ENCODE measurements at places on chromosomes 13 and 19.
A peak's percentile ranks its signal among the peaks of the same experiment; 100 is the strongest.

GRCh38 chr13:74710006-74710405, 575.8 kb upstream of the KLF12 start:
- DNase-seq: no peak

- DNase-seq: no peak
Observed at GRCh38 chr13:35448465-35448864, 28.0 kb downstream of the MAB21L1 start.

GRCh38 chr13:75771818-75772217, 135.7 kb downstream of the LMO7 start:
- no peak for DNase-seq

GRCh38 chr19:51572908-51573307, 1.8 kb downstream of the ZNF175 start:
- DNase-seq: no peak

- DNase-seq: no peak
Observed at GRCh38 chr13:109873351-109874123, 87.2 kb upstream of the IRS2 start.

DNA sequence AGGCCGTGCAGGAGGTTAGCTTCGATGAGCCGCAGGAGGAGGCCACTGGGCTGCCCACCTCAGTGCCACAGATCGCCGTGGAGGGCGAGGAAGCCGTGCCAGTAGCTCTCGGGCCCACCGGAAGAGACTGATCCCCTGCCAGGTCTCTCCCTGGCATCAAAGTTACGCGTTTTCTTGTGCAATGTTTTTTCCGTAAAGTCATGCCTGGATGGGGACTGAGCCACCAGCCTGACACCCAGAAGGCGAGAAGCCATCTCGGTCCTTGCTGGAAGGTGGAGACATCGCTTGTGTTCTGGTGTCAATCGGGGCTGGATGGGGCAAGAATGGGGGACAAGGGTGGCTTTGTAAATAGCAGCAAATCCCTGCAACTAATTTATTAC, 3.4 kb upstream of the PIK3R2 start:
- no peak for DNase-seq

- DNase-seq: no peak
Observed at GRCh38 chr13:98406971-98407370, 169.9 kb downstream of the STK24 start.

- DNase-seq: no peak
Observed at GRCh38 chr13:34696296-34696695, 245.8 kb upstream of the NBEA start.

DNA sequence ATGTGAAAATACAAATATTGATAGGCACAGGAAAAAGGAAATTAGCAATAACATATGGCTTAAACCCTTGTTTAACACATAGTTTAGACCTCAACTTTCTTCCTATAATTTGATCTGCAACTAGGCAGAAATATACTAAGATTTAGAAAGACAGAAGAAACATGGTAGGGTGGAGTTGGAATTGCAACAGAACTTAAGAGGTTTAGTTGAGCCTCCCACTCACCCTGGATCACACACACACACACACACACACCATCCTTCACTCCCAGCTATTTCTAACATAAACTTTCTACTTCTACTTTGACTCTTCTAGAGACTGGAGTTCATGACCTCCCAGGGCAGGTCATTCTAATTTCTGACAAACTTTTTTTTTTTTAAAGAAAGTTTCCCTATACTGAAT, 47.4 kb downstream of the FLT3 start:
- DNase-seq: no peak

DNA sequence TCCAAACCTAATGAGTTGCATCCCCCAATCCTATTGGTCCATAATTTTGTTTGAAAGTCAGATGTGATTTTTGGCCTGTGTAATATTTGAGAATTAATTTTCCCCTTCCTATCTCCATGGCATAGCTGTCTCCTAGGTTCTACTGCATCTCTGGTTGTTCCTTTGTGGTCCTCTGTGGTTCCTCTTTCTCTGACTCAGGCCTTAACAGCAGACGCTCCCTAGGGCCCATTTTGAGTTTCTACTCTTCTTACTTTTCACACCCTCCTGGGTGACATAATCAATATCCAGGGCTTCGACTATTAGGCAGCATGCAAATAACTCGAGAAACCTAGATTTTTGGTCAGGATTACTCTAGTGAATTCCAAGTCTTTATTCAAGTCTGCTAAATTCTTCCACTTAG, 160.7 kb downstream of the RFC3 start:
- no peak for DNase-seq

- no peak for DNase-seq
Observed at GRCh38 chr19:46256855-46257254, 27.3 kb downstream of the IGFL1 start.

DNA sequence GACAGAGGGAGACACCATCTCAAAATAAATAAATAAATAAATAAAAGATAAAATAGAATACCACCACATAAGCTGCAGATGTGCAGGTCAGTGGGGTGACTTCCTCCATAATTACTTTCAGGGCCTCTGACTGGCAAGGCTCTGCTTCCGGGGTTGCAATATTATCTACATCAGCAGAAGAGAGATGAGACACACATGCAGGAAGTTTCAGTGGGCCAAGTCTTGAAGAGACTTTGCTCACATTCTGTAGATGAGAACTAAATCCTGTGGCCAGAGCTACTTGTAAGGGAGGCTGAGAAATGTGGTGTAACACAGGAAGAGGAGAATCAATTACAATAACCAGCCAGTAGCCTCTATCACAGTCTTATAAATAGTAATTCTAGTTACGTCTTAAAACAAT, 89.9 kb upstream of the MAB21L1 start:
- no peak for DNase-seq

- DNase-seq: no peak
Observed at GRCh38 chr13:45951724-45952123, 100.2 kb upstream of the SIAH3 start.

DNA sequence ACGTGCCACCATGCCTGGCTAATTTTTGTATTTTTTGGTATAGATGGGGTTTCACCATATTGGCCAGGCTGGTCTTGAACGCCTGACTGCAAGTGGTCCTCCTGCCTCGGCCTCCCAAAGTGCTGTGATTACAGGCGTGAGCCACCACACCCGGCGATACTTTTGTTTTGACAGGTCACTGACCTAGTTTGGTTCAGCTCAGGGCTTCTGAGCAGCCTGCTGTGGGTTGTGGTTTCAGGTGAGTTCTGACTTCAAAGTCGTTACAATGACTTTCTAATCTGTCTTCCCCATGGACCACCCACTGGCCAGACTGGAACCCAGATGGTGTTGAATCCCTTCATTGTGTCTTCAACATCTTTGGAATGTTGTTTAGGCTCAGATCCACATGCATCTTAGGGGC, 73.8 kb downstream of the TRPM4 start:
- peak; percentile 8 for DNase-seq

DNA sequence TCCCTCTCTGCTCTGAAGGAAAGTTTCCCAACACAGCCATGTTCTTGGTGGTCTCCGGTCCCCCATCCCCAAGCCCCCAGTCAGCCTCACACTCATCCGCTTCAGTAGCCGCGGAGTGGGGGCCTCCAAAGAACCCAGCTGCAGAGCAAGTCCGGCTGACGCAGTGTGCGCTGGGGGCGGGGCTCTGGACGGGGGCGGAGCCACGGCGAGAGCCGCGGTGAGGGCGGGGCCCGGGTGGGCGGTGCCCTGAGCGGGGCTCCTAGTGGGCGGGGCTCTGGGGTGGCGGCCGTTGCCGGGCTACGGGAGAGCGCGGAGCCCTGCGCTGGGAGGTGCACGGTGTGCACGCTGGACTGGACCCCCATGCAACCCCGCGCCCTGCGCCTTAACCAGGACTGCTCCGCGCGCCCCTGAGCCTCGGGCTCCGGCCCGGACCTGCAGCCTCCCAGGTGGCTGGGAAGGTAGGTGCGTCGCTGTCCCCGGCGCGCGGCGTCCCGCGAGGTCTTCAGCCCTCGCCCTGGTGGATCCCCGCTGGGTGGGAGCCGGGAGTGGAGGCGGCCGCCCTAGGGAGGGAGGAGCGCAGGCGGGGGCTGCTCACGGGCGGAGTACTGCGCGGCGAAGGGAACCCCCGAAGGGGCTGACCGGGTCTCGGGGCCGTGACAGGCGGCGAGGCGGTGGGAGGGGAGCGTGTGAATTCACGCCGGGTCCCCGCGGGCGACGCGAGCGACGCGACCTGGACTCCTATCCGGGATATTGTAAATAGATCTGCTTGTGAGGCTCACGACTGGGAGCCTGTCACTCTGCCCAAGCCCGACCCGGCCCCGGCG, 9.1 kb downstream of the TNFRSF19 start:
- DNase-seq: peak; percentile 93

GRCh38 chr19:45507872-45508416, 665 bp downstream of the VASP start:
- DNase-seq: no peak

DNA sequence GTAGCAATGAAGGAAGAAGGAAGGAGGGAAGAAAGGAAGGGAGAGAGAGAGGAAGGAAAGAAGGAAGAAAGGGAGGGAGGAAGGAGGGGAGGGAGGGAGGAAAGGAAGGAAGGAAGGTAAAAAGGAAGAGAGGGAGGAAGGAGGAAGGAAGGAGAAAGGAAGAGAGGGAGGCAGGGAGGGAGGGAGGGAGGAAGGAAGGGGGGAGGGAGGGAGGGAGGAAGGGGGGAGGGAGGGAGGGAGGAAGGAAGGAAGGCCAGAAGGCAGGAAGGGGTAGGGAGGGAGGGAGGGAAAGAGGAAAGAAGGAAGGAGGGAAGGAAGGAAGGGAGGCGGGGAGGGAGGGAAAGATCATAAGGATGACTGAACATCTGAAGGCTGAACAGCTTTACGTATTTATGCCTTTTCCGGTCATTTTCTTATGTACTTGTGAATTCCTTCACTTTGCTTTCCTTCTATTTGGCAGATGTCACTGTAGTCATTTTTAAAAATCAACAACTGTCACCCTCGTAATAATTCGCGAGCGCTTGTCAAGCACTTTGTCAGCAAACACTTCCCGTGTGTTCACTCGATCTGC, 6.7 kb upstream of the TTYH1 start:
- DNase-seq: no peak

DNA sequence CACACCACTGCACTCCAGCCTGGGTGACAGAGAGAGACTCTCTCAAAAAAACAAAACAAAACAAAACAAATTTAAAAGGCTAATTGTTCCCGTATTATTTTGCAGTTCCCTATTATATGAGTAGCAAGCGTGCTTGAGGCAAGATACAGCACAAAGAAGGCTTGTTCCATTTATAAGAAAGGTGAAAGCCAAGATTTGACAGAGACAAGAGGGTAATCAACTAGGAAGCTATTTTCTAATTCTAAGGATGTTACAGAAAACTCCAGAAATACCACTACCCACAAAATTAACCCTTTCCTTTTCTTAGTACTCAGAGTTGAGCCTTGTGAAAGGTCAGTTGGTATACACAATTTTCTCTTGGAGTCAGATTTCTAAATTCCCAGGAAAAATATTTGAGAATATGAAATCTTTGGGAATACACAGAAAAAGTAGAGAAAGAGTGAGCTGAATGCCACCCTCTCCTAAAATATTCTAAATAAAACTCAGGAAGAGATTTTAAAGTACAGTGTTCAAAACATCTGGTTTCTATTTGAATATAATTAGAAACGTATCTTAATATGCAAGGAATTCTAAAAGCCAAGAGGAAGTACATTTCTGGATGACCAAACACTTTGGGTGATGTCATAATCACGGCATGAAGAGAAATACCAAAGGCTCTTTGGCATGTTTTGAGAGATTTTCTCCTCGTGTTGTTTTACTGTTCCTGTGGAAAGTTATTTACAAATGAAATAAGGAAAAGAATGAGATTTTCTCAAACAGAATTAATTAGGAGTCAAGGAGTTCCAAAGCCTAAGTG, 63.0 kb upstream of the FLT1 start:
- DNase-seq: no peak

DNA sequence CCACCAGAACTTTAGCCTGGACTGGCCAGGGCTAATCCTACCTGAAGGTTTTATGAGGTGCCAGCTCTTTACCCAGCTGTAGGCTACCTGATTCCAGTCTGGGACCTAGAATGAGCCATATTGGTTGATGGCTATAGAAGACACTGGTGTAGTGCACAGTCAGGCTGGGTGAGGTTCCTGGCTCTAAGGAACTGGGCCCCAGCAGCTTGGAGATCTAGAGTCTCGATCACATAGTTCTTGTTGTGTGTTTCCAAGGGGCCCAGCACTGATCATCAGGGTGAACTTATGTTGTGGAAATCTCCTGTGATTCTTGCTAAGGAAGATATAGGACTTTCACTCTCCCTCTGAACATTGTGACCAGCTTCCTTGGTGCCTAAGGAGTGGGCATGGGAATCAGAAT, 236.3 kb downstream of the ZNF536 start:
- DNase-seq: no peak

GRCh38 chr19:1134431-1134830, 30.6 kb downstream of the GPX4 start:
- DNase-seq: no peak

DNA sequence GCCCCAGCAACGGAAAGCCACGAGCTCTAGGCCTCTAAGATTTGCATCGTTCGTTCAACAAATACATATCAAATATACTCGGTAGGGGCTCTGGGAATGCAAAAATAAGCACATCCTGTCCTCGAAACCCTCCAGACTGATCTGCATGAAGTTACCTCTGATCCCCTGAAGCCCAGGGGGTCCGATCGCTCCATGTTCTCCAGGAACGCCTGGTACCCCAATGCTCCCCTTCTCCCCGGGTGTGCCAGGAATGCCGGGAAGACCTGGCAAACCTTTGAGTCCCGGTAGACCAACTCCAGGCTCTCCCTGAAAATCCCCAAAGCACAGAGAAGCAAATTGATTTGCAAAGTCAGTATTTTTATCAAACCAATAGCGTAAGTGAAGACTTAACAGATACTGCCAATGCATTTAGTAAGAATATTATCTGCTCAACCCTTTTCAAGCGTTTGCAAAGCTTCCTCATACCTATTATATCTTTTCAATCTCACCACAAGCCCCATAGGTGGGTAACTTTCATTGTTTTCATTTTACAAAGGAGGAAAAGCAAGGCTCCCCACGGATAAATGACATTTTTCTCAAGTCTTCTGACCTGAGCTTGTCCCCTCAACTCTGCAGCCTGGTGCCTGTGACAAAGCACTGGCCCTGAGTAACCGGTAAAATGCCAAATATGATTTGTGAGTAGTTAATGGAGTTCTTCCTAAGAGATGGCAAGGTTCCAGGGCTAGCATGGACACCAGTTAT, 127.7 kb downstream of the COL4A1 start:
- DNase-seq: no peak

- no peak for DNase-seq
Observed at GRCh38 chr19:10036601-10037071, 23.4 kb downstream of the RDH8 start.

DNA sequence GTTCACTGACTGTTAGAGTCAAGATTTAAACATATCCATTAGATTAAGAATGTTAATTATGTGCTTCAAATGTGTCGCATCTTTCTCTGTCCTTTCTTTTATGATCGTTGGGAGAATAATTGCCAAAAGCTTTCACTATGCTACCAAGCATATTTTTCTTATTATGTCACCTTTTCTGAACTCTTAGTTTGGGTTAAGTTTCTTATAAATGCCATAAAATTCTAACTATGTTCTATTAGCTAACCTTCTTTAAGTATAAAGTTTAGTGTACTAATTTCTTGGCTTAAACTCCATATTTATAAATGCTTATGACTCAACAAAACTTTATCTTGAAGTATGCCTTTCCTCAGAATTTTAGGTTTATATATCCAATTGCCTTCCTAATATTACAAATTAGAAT, 1759.4 kb downstream of the PCDH9 start:
- DNase-seq: no peak

All from CD4-positive, alpha-beta T cell treated with Interleukin-17A for 4 hours (primary cell).